Activated CD8-positive, alpha-beta memory T cell treated with anti-CD3 and anti-CD28 coated beads for 4 hours (primary cell): ENCODE measurements at places on chromosomes 4 and X.

DNA sequence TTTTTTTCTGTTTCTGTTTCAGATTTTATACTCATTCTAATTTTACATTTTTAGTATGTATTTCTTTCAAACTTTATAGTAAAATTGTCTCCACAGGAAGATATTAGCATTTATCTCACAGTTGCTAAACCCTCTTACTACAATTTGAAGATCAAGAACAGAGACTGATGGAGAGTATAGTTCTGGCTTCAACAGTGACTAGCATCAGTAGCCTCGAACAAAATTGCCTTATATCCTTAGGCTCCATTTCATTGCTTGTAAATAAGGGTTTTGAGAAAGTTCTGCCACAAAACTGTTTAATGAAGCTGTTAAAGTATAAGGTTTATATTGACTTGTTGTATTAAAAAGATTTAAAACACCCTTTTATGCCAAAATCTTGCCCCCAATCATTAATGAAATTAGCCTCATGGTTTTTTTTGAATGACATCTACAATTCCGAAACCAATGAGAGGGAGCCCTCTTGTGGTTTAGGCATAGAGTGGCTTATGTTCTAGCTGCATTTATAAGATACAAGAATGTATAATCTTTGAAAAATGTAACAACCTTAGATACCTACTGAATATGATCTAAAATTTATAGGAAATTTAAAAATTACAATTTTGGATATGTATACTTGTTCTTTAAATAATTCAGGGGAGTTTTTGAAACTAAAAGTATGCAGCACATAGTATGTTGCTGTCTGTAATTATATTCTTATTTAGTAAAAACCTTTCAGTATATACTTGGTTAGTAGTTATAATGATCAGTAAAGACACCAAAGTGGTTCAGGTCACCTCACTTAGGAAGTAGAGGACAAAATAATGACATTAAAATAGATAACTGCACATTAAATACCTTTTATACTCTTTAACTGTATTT lies 109.8 kb upstream of the HPGD start:
- DNase-seq = no peak

GRCh38 chrX:52280812-52281211 lies 88.0 kb upstream of the XAGE2 start:
- no peak for DNase-seq

GRCh38 chr4:119477412-119478053 lies 151.1 kb downstream of the PDE5A start:
- no peak for DNase-seq

DNA sequence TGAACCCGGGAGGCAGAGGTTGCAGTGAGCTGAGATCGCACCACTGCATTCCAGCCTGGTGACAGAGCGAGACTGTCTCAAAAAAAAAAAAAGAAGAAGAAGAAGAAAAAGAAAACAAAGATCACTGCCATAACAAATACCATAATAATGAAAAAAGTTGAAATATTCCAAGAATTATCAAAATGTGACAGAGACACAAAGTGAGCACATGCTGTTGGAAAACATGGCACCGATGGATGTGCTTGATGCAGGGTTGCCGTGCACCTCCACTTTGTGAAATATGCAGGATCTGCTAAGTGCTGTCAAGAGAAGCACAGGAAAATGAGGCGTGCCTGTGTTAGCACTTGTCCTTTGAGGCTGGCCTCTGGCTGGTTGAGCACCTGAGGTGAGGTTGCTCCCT lies 133.3 kb downstream of the STK32B start:
- no peak for DNase-seq

GRCh38 chrX:18887825-18888212 lies 96.1 kb downstream of the PHKA2 start:
- no peak for DNase-seq

DNA sequence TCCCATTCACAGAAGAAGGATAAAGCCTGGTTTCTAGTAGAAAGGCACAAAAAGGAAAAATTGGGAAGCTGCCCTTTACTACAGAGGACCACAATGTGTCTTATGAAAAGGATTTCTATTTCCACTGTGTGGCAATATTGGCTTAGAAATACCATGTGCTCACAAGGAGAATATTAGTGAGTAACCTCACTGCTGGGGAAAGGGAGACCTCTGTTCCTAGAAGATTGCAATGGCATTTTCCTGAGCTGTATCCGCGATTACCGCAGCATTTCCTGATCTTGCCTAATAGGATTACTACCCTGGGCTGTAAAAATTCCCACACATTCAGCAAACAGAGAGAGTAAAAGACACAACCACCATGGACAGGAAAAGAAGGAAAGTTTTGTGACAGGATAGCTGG lies 308.8 kb upstream of the TECRL start:
- DNase-seq = no peak

- no peak for DNase-seq
Measured at GRCh38 chrX:11117745-11118144, 6.6 kb downstream of the HCCS start.

- DNase-seq = no peak
Measured at GRCh38 chr4:7717946-7718490, 221.6 kb downstream of the AFAP1 start.

DNA sequence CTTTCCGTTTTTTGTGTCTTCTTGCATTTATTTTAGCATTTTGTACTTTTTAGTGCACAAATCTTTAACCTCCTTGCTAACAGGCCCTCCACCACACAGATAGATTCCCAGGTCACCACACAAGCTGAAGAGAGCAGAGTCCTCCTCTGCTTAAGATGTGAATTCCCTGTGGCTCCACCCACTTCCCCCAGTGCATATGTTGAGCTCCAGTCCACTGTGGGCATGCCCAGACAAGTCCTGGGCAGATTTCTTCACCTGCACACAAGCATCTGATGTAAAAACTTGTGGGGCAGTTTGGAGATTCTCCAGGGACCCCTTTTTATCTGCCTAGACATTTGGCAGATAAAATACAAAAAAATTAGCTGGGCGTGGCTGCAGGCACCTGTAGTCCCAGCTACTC lies 19.8 kb upstream of the PASD1 start:
- DNase-seq = no peak

DNA sequence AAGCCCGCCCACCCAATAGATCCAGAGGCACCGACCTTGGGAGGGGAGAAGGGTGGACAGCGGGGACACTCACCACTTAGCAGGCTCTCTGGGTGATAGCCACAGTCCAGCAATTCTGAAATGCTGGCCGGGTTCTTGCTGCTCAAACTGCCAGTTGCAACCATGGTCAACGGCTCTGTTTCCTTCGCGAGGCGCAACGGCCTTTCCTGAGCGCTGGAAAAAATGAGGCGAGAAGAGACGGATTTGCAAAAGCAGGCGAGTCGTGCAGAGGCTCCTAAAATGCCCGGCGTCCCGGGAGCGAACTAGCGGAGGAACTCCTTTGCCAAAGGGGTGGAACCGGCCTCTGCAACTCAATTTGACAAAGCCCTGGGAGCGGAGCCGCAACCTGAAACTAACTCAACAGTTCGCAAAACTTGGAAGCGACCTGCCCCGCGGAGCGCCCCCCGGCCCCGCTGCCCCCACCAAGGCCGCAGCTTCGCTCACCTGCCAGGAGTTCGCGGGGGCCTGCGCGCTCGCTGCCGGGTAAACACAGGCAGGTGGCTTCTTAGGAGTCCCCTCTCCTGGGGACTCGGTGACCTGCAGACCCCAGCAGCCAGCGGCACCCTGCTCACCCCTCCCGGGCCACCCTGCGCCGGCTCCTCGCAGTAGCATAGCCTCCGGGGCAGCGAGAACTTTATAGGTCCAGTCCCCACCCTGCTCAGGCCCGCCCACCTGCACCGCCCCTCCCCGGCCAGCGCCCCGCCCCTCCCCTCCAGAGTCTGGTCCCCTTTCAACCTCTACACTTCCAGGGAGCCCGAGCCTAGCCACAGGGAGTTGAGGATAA lies at the start of gene DDIT4L:
Gene DDIT4L (minus strand): TSS at position 649 of the 823 bp plus-strand sequence. CDS start 485 bp downstream, at position 164.
- no peak for DNase-seq

- DNase-seq = no peak
Measured at GRCh38 chr4:181536811-181537434, 706.3 kb upstream of the TENM3 start.

DNA sequence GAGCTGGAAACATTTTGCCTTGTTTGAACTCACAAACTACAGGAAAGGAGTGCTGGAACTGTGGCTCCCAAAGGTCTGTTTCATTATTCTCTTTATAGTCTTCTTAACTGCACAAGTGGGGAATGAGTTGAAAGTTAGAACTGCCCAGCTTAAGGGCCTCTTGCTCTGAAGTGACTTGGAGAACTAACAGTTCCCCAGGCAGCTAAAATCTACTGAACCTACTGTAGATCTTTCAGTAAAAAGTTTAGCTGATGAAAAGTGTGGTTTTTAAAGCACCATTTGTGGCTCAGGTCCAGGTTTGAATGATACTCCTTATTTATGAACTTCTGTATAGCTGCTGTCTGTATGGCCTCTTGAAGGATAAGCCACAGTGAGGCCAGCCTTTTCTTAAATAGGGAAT lies 353.8 kb downstream of the MAPK10 start:
- DNase-seq = no peak

- no peak for DNase-seq
Measured at GRCh38 chr4:72568959-72569718, at the start of gene ADAMTS3. TSS of gene ADAMTS3 (minus strand) at chr4:72569221. CDS start at chr4:72568762, 459 bp downstream.

DNA sequence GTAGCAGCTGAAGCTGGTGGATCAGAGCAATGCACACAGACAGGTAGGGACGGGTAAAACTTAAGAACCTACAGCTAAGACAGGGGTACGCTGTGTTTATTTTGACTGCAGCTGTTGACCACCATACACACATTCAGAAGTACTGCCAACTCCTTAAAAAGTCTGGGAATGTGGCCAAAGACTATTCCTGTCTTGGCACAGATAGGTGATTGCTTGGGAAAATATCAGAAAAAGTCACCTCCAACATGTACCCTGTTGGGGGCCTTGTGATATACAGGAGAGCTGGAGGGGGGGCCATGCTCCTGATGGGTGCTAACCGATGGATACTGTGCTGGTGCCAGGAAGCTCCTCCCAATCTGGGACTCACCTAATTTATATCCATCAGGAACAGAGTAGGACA lies 121.2 kb downstream of the VCX2 start:
- DNase-seq = no peak
